ENCODE measurements at places on chromosomes 11 and 22. TPM values are rescaled to one million over a fixed set of nuclear protein-coding genes. Genes with fewer than 3 reads are reported as not detected.

The KRTAP5-8 gene
- 0.50 TPM for total RNA-seq

The NXPE2 gene
- total RNA-seq, result not detected

The ACP2 gene
- total RNA-seq, result 11.1 TPM

DNA sequence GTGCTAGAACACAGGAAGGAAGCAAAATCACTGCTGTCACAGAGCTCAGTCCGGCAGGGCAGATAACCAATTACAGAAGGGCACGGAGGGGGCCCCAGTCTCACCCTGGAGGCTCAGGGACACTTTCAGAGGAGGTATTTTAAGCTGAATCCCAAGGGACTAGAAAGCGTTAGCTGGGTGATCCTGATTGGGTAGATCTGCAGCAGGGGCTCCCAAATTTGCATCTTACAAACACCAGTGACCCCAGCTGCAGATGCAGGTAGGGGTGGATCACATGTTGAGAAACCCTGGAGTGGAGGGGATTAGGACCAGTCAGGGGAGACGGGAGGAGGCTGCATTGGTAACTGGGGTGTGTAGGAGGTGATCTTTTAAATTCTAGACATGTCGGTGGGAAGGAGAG lies 91.4 kb downstream of the CSNK2A3 start:
- H3K36me3 ChIP-seq, result no peaks in the 10 kb centered on the region
- ATAC-seq, result no peak
- peaks cover 13% of the 10 kb centered on the region for H3K27me3 ChIP-seq
- H3K4me3 ChIP-seq, result no peak overlapping the region
- H3K4me1 ChIP-seq, result no peaks in the 10 kb centered on the region
- H3K27ac ChIP-seq, result no peak overlapping the region

DNA sequence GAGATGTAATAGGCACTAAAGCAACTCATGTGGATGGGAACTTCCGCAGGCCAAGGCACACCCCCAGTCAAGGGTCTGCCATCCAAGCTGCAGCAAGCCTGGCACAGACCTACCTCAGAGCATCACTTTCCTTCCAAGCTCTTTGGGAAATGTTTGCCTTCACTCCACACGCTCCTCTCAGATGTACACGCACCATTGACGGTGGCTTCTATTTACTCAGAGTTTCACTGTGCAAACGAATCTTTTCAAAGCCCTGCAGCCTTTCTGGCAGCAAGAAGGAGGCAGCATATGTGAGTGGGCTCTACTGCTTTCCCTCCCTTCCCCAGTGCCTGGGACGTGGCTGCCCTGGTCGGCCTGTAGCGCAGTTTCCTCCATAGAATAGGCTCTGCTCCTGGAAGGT lies 60.9 kb upstream of the USP47 start:
- no peaks in the 10 kb centered on the region for H3K36me3 ChIP-seq
- ATAC-seq, result no peak
- H3K4me3 ChIP-seq, result no peak overlapping the region
- peaks cover 21% of the 10 kb centered on the region for H3K27me3 ChIP-seq
- no peaks in the 10 kb centered on the region for H3K4me1 ChIP-seq
- H3K27ac ChIP-seq, result no peak overlapping the region

DNA sequence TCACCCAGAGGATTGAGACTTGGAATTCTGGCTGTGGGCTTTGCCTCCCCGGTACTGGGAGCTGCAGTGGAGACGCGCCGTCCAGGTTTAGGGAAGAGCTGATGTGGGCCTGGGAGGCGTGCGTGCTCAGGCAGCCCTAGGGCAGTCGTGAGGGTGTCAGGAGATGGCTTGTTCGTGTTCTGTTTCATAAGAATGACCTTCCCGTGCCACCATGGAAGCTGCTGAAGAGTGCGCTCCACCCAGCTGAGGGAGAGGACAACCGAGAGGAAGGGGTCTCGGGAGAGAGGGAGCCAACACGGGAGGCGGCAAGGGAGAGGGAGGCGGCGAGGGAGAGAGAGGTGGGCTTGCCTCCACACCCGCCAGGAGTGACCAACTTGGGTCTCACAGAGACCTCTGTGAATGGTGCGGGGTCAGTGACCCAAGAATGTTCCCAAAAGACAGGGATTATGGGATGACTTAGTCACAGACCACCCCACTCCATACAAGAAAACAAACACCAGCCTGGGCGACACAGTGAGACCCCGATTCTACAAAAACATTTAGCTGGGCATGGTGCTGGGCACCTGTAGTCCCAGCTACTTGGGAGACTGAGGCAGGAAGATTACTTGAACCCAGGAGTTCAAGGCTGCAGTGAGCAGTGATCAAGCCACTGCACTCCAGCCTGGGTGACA lies 14.7 kb upstream of the TRMU start:
- no peaks in the 10 kb centered on the region for H3K4me1 ChIP-seq
- H3K27ac ChIP-seq, result no peak overlapping the region
- H3K27me3 ChIP-seq, result no peaks in the 10 kb centered on the region

DNA sequence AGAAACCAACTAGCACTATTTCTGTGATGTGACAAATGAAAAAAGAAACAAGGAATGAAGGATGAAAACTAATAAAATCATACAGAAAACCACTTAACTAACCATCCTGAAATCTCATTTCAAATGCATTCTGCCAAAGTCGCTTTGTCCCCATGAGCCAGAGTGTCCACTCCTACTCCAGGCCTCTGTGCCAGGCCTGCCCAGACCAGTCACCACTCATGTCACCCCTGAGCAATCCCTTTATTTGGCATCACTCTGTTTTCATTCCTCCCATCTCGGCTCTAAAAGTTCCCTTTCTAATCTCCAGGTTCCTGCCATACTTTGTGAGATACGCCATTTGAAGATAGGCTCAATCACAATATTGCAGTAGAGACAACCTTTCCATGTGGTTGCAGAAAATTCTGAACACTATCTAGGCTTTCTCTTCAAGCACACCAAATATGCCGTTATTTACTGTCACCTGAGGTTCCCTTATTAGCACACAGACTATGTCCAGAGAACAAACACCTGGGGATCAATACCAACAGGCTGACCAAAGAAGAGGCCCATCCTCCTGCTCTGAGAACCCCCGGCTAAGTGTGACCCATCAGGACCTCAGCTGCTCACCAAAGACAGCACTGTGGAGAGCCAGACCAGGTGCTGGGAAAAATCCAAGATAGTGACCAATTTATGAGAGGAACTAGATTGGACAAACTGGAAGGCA lies 202.4 kb downstream of the LARGE1 start:
- H3K4me1 ChIP-seq, result no peaks in the 10 kb centered on the region
- H3K4me3 ChIP-seq, result no peak overlapping the region
- no peaks in the 10 kb centered on the region for H3K36me3 ChIP-seq
- no peak overlapping the region for H3K27ac ChIP-seq
- H3K27me3 ChIP-seq, result no peaks in the 10 kb centered on the region

DNA sequence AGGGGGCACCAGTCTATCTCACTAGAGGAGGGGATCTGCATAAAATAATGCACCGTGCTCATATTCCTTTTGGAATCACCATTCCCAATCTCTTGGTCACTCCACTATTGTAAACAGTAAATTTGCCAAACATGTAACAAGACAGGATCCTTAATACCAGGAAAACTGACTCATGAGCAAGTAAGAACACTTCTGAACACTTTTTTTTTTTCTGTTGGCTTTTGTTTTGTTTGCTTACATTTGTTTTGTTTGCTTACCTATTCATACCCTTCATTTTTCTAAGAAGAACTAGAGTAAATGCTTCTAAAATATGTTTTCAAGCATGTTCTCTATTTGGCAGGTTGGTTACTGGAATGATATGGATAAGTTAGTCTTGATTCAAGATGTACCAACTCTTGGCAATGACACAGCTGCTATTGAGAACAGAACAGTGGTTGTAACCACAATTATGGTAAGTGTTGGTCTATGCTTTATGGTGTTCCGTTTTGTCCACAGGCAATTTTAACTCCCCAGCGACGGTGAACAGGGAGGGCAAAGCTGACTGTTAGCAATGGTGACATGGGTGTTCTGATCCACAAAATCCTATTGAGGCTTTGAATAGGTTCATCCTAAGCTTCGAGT lies 111.8 kb downstream of the MSANTD4 start:
- H3K27ac ChIP-seq, result no peak overlapping the region
- H3K4me3 ChIP-seq, result no peak overlapping the region
- H3K36me3 ChIP-seq, result no peaks in the 10 kb centered on the region

- peak overlapping the region; percentile 74 for H3K27ac ChIP-seq
- H3K36me3 ChIP-seq, result peaks cover 82% of the 10 kb centered on the region
- no peak overlapping the region for H3K4me3 ChIP-seq
- ATAC-seq, result no peak
- no peaks in the 10 kb centered on the region for H3K27me3 ChIP-seq
These were observed 9.4 kb downstream of the INPPL1 start for GRCh38 chr11:72233773-72234513.

DNA sequence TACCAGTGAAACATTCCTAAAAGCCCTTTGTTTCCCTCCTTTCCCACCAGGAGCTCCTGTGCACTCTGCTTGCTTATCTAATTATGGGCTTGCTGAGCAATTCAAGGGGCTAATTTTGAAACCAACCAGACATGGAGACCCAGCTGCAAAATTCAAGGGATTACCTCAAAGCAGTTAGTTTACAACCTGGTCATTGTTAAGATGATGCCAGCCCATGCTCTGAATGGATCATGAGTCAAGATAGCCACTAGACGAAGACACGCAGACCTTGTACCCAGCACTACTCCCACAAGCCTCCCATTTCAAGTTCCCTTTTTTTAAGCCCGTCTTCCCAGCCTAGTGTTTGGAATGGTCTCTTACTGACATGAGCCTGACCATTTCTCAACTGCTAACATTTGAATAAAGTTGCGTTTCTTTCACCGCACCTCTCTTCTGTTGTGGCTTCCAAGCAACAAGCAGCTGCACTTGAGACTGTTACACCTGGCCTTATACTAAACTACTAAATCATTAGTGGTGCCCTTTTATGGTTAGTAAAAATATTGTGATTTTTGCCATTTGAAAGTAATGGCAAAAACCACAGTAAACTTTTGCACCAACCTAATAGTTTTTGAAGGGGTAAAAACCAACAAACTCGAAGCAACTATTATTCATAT lies 315.3 kb upstream of the LUZP2 start:
- H3K4me3 ChIP-seq, result no peak overlapping the region
- H3K4me1 ChIP-seq, result no peaks in the 10 kb centered on the region
- H3K27me3 ChIP-seq, result no peaks in the 10 kb centered on the region
- ATAC-seq, result no peak

DNA sequence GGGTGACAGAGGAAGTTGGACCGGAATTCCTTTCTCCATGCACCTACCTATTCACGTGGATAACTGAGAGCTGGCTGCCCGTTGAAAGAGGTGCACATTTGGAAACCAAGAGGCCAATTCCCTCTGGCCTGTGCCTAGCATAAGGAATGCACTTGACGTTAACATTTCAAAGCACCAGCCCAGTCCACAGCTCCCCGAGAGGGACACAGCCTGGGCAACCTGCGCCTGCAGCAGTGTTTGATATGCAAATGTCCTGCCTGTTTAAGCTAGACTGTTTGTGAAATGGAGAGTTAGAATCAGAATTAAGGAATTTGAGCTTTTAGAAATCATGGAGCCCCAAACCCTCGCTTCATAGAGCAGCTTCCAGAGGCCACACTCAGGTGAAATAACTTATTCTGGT lies 126.1 kb downstream of the DSCAML1 start:
- no peaks in the 10 kb centered on the region for H3K36me3 ChIP-seq
- H3K4me1 ChIP-seq, result no peaks in the 10 kb centered on the region
- no peak overlapping the region for H3K27ac ChIP-seq
- no peak for ATAC-seq
- peaks cover 23% of the 10 kb centered on the region for H3K27me3 ChIP-seq

GRCh38 chr11:31871310-31872075 lies 60.4 kb upstream of the PAX6 start:
- H3K27me3 ChIP-seq, result peaks cover 37% of the 10 kb centered on the region
- H3K4me3 ChIP-seq, result no peak overlapping the region
- no peak overlapping the region for H3K27ac ChIP-seq
- no peak for ATAC-seq

- no peak for ATAC-seq
- no peak overlapping the region for H3K4me3 ChIP-seq
- H3K4me1 ChIP-seq, result no peaks in the 10 kb centered on the region
- H3K36me3 ChIP-seq, result no peaks in the 10 kb centered on the region
- H3K27ac ChIP-seq, result no peak overlapping the region
- peaks cover 36% of the 10 kb centered on the region for H3K27me3 ChIP-seq
These were observed 16.9 kb upstream of the CLMP start for GRCh38 chr11:123211981-123212380.

DNA sequence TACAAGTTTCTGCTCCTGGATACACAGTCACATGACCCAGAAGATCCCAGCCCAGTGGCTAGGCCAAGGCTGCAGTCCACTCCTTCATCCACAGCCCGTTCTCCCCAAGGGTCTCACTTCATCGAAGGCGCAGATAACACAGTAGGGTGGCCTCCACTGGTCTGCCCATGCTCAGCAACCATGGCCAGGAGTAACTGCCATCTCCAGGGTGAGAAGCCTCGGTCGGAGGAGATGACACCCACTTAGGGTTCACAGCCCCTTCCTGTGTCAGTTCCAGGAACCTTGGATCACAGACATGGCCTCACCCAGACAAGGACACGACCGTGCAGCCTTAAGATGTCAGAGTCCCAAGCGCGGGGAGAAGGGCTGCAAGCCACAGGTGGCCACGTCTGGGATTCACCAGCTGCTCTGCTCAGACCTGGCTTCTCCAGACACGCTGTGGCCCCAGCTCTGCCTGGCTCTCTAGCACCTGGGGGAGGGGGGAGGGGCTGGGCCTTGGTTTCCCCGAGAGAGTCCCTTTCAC lies 2.6 kb downstream of the BET1L start:
- ATAC-seq, result no peak
- peak overlapping the region; percentile 26 for H3K4me3 ChIP-seq
- H3K4me1 ChIP-seq, result peaks cover 24% of the 10 kb centered on the region
- no peak overlapping the region for H3K27ac ChIP-seq

DNA sequence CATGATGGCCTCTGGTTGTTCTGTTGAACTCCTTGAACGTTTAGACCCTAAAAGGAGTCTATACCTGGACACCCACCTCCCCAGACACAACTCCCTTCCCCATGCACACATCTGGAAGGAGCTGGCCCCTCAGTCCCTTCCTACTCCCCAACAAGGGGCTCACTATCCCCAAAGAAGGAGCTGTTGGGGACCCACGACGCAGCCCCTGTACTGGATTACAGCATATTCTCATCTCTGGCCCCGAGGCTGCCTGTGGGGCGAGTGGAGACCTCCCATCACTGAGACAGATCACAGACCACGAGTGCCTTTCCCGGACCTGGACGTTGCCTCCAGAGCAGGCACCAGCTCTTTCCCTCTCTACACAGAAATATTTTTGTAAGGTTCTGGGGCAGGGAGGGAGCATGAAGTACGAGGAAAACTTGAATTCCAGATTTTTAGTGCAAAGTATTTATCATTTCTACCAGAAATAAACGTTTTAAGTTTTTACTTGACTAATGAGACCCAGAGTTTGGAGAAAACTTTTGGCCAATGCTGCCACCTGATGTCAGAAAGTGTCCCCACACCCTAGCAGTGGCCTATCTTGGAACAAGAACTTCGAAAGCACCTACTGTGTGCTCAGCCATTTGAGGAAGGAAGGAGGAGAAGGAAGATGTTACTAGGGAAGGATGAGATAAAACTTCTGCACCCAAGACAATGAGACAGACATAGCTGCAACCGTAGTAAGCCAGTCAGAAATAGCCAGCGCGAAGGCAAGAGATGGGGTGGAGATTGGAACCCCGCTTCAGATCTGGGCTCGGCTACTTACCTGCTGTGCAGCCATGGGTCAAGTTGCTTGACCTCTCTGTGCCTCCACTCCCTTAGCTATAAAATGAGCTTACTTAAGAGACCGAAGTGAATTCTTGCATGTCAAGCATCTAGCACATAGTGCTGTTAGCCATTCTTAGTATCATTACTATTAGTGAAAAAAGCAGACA lies 10.2 kb upstream of the POU2F3 start:
- ATAC-seq, result no peak
- H3K27me3 ChIP-seq, result peaks cover 16% of the 10 kb centered on the region
- no peak overlapping the region for H3K27ac ChIP-seq
- no peaks in the 10 kb centered on the region for H3K4me1 ChIP-seq

GRCh38 chr11:134889832-134890231 lies 477.8 kb upstream of the B3GAT1 start:
- no peak overlapping the region for H3K4me3 ChIP-seq
- ATAC-seq, result no peak
- H3K27me3 ChIP-seq, result peaks cover 38% of the 10 kb centered on the region
- no peaks in the 10 kb centered on the region for H3K4me1 ChIP-seq
- no peaks in the 10 kb centered on the region for H3K36me3 ChIP-seq
